Kidney tubule cell (primary cell): ENCODE measurements at places on chromosomes 2 and 18.
A peak's percentile ranks its signal among the peaks of the same experiment; 100 is the strongest.

- DNase-seq = peak; percentile 96
Measured at GRCh38 chr2:144332356-144333142, 187.4 kb downstream of the ZEB2 start.

DNA sequence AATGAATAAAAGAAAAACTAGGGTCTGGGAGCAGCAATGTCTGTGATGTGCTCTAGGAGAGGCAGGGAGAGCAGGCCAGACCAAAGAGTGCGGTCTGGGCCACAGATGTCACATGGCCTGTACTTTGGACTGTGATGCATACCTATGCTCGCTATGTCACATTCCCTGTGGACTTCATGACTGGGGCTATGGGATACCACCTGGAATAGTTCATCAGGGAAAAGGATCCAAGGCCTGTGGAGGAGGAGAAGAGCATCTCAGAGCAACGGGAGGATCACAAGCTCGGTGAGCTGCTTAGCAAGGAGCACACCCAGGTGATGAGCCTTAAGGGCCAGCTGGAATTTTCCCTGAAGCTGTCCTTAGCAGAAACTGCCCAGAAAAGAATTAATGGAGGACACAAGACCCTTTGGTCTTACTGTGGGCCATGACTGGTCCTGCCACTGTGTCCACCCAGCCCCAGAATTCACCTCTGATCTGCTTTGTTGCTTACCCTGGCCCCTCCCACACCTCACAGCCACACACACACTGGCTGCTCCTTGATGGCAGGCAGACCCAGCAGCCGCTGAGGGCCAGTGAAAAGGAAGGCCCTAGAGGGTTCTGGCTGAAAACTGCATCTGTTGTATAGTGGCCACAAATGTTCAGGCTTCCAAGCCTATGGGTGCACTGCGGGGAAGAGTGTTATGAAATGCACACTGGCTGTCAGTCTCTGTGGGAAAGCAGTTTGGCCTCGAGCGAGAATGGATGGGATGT lies 25.3 kb upstream of the GCC2 start:
- peak; percentile 19 for DNase-seq

- DNase-seq = peak; percentile 76
Measured at GRCh38 chr2:227848586-227848985, 22.8 kb upstream of the DAW1 start.

- DNase-seq = peak; percentile 76
Measured at GRCh38 chr2:127721978-127722355, 20.7 kb downstream of the SFT2D3 start.

DNA sequence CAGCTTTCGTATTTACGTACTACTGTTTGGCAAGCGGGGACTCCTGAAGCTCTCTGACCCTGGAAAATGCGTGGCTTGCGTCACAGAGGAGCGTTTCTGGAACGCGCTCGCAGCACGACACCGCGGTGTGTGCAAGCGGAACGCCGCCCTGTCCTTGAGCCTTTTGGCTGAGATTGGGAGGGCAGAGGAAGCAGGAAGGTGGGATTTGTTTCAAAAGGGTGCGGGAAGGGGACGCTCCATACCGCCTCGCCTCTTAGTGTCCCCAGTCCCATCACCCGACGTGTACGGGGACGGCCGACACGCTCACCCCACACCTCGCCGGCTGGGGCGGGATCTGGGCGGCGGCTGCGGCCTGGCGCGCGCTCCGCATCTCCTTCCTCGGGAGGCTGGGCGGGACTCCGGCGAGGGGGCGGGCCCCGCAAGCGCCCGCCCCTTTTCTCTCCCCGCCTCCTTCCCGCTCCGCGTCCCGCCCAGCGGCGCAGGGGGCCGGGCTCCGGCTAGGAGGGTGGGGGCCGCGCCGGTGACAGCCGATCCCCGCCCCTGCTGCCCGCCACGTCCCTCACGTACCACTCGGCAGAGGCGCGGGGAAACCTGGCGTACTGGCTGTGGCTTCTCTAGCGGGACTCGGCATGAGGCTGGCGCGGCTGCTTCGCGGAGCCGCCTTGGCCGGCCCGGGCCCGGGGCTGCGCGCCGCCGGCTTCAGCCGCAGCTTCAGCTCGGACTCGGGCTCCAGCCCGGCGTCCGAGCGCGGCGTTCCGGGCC lies at the start of gene PDK1:
Gene PDK1 (plus strand): TSS at position 569 of the 762 bp plus-strand sequence. CDS start 61 bp downstream, at position 630.
- DNase-seq = peak; percentile 95

- DNase-seq = no peak
Measured at GRCh38 chr2:144511226-144511810, 8.6 kb downstream of the ZEB2 start.

GRCh38 chr2:221381928-221382488 lies 190.1 kb downstream of the EPHA4 start:
- DNase-seq = no peak

DNA sequence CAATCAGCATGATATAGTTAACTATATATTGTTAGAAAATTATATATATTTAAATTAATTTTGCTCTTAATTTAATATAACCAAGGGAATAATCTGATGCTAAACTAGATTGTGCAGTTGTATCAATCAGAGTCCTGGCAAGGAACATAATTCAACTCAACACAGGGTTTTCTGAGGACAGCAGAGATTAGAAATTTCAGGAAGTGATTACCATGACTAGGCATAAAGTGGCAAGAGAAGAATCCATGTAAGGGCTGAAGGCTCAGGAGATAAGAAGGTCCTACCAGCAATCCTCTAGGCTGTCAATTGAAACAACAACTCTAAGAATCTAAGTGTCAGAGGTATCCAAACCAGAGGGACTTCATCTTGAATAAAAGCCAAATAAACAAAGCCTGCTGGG lies 807.8 kb downstream of the DSC3 start:
- DNase-seq = no peak

GRCh38 chr2:19937004-19937403 lies 35.2 kb upstream of the TTC32 start:
- no peak for DNase-seq

GRCh38 chr18:45727068-45727467 lies 3.1 kb downstream of the SLC14A1 start:
- no peak for DNase-seq

- DNase-seq = no peak
Measured at GRCh38 chr2:112910219-112910618, 746 bp upstream of the IL37 start.

GRCh38 chr2:85584354-85584856 lies at the start of gene VAMP5:
Gene VAMP5 (plus strand): TSS chr2:85584431. CDS start chr2:85584491, 60 bp downstream.
- DNase-seq = no peak

- DNase-seq = no peak
Measured at GRCh38 chr2:33488715-33489540, 12.5 kb downstream of the RASGRP3 start.

DNA sequence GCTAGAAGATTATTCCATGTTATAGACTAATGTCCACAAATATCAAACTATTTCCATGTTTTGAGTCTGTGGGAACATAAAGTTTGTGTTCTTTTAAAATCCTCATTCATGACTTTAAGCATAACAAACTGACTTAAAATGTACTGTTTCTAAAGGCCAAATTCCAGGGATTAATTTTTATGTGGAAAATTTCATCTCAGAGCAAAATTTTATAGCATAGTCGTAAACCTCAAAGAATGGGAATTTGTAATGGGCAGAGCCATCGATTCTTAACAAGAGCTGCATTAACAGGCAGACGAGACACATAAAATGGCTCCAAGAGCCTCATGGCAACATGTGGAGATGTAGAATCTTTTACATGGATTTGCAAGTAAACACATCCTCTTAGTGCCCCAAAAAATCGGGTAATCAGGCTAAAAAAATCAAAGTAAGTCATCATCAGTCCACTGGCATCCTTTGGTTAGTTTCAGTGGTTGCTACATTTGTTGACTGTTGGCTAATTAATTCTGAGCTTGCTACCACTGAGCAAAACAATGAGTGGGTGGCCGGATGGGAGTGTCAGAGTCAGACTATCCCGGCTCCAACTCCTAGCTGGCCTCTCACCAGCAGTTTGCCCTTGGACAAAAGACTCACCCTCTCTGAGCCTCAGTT lies 119.6 kb downstream of the FAM210A start:
- DNase-seq = no peak

DNA sequence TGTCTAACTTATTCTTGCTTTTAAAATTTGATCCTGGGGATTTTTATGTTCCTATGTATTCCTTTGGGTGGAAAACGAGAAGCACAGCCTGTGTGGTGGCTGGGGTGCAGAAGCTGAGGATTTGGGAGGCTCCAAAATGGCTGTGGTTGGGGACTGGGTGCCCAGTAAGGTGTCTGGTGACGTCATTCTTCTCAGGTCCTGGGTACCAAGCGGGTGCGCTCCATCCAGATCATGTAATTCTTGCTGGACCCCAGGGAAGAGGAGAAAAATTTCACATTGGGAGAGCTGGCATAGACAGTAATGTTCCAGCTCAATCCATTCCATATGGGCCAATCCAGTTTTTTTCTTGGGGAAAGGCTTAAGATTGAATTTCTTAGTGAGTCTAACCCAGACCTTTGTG lies 61.1 kb upstream of the THOC1 start:
- no peak for DNase-seq

DNA sequence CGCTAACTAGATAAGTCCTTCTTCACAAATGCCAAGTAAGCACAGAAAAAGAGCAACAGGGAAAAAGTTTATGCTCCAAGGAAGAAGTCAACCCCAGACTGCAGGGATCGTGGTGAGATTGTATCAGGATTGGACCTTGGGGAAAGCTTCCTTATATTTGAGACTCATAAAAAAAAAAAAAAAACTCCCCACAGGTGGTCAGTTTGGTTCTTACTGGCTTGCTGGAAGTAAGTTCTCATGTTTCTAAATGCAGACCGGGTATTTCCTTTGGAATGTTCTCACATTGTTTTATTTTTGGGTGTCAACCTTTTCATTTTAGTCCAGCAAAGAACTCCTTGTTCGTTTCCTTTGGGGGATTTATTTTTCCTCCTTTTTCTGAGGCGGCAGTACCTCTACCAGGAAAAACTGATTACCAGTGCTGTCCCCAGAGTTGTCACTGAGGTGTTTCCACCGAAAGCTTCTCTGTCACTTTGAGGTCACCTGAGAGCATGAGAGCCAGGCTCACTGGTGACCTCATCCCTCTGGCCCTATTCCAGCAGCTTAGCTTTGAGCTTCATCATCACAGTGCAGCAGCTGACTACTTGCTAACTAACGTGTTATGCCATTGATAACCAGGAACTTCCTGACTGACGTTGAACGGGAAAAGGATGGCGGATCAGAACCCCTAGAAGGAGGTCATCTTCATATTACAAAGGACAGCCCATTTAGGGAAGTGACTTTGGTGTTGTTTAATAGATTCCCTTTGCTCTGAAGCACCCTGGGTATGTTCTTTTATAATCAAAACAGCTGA lies 16.8 kb upstream of the ATP8B1 start:
- DNase-seq = peak; percentile 97

DNA sequence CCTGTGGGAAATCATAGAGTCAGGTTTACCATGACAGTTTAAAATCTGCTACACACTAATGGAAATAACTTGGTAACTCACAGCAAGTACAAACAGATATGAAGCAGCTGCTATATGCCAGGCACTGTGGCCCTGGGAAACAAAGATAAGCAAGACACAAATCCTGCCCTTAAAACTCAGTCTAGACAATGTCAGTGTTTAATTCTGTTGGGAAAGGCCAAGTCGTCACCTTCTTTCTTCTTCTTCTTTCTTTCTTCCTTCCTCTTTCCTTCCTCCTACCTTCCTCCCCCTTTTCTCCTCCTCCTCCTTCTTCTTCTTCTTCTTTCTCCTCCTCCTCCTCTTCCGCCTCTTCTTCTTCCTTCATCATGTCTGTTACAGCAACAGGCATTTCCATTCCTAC lies 26.8 kb downstream of the PLEK start:
- no peak for DNase-seq

DNA sequence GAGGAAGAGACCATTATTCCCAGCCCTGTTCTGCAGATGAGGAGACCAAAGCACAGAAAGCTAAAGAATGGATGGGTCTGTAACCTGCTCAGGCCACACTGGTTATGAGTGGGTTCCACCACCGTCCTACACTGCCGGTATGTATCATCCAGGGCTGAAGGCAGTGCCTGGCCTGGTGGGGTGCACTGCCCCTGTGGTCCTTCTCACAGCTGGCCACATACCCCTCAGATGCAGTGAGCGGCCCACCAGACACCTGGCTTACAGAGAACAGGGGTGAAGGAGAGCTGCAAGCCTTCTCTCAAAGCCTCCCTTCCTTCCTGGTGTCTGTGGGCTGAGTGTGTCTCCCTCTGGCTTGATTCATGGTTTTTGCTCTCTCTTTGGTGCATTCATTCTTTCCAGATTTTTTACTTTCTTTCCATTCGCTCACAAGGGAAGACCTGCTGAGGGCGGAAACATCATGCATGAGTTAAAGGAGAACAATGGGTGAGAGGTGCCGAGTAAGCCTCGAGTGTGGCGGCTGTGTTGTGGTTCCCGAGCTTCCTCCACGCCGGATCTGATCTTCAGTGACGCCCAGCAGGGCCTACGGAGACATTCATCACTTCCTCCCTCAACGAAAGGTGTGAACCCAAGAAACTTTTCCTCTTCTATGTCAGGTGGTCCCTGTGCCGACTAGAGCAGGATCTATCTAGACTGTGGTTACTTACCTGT lies 62.1 kb upstream of the REL start:
- DNase-seq = no peak

GRCh38 chr18:12423820-12424219 lies 16.1 kb downstream of the PRELID3A start:
- DNase-seq = no peak

GRCh38 chr2:97713296-97714083 lies at the start of gene ZAP70:
Gene ZAP70 (plus strand): TSS chr2:97713576. CDS start chr2:97724037, 10,461 bp downstream.
- no peak for DNase-seq

DNA sequence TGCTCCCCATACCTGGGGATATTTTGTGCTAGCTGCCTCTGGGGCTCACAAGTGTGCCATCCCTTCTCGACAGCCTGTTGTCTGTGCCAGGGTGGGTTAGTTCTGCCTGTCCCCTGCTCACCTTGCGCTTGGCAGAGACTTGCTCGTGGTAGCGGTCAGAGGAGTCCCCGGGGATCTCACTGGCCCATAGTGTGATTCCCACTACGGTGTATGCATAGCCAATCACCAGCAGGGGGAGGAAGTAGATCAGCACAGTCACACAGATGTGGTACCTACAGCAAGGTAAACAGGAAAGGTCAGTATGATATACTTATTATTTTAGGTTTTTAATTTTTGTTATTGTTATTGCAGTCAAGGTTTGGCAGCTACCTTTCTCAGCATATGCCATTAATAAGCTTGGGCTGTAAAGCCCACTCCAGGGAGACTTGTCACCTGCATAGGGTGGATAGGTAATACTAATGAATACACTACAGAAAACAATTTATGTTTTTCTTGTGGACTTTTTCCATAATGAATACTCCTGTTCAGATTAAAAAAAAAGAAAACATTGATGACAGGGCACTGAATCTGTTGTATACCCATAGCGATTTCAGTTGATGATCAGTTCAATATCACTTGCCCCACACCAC lies 95.2 kb downstream of the POLE4 start:
- peak; percentile 55 for DNase-seq

DNA sequence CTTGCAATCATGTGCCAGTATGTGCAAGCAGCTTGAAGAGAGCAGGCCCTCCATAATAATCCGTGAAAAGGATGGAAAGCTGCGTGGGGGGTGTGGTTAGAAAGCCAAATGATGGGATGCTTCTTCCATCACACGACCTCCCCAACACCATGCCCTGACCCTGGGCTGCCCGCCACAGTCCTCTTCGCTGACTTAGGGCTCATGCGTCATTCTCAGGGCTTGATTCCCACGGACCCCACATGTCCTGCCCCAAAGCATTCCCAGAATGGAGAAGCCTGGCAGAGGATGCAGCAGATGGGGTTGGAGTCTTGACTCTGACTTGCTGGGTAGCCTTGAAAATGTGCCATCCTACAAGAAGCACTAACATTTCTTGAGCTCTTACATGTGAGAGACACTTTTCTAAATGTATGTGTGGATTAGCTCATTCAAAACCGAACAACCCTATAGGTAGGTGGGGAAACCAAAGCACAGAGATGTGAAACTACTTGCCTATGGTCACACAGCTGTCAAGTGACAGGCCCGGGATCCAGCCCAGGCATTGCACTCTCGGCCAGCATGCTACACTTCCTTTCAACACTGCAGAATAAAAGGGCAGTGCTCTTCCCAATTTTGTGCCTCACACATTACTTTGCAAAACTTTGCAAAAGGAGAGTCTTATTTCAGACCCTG lies 3.7 kb downstream of the TNS1 start:
- DNase-seq = no peak
